ENCODE measurements at places on chromosomes 1 and 21.

DNA sequence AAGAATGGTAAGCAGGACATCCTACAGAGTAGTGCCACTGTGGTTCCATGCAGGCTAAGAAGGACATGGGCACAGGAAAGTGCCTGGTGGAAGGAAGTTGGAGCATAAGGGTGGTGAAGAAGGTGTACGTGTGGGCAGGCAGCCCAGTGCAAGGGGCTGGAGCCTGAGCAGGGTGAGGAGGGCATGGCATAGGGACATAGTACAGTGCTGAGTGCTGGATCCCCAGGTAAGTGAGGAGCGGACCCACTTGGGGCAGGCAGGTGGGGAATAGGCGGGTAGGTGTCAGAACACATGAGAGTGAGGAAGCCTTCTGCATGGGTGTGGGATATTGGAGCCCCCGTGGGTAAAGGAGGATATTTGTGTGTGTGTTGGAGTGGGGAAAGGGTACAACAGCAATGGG is 15.7 kb upstream of the LRRC53 start:
- no peak for DNase-seq

DNA sequence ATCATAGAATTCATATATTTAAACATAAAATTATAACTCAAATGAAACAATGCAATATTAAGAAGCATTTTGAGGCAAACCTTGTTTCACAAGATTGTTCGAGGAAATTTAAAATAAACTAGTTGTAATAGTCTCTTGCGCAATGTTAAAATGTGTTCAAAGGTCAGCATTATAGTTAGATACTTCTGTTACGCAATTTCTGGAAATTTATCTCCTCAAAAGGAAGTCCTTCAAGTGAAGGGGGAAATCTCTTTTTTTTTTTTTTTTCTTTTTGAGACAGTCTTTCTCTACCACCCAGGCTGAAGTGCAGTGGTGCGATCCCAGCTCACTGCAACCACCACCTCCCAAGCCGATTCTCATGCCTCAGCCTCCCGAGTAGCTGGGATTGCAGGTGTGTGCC is 52.1 kb downstream of the FMO4 start:
- DNase-seq, result no peak

GRCh38 chr1:202968895-202969295 is 1.8 kb upstream of the CYB5R1 start:
- DNase-seq, result no peak

GRCh38 chr1:109197158-109198042 is 16.3 kb upstream of the SARS1 start:
- DNase-seq, result no peak

DNA sequence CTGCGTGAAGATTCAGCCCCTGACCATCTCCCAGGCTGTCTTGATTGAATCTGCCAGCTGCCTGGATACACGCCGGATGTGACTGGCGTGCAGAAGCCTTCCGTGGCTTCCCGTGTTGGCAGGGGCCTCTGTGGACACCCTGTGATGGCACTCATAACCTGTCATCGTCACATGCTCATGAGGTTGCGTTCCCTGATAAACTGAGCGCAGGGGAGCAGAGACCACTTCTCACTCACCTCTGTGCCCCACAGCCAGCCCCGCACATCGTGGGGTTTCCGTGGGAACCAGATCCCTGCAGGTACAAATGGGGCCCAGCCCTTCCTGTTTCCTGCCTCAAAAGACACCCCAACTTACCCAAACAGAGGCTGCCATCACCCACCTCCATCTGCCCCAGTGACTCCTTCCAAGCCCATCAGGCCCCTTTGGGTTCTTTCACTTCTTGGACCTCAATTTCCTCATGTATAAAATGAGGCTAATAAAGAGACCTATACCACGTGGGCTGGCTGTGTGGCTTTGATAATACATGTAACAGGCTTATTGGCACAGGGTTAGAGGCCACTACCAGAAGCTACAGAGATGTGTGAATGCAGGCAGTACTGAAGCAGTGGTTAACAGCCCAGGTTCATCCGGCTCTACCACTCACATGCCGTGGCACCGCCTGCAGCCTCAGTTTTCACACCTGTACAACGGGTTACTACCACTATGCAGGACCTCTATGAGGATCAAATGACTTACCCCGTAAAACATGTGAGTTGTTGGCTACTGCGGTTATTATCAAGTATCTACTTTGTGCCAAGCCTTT is 23.6 kb downstream of the HTR6 start:
- DNase-seq, result no peak

DNA sequence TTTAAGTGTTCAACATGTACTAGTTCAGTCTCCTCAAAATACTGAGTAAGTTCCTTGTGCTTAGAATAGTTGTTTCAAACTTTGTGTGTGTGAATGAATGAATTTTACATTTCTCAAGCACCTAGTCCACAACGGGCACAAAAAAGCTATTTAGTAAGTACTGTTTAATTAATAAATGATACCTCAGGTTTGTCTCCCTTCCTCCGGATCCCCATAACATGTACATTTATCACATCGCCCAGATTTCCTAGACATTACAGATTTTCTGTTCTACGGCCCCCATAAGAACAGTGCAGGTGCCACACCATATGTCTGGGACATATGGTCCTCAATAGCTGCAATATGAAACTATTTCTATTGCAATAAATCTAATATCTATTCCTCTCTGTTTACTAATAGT is 1.3 kb upstream of the TTF2 start:
- DNase-seq, result no peak

DNA sequence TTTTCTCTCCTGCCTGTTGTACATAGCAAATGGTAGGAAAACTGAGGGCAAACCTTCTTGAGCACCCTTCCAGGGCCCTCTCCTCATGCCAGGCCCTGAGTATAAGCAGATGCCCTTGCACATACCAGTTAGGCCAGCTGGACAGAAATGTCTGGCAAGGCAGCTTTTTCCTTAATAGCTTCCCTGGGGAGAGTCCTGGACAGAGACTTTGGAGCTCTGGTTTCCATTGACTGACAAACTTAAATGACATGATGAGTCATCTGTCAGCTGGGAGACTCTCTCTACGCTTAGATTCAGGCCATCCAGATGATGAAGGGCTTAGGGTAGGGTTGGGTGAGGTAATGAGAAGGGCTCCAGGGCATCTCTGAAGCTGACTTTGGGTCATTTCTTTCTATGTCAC is 317.5 kb downstream of the ASTN1 start:
- no peak for DNase-seq

All from stimulated activated CD8-positive, alpha-beta memory T cell treated with anti-CD3 and anti-CD28 coated beads, Interleukin-2, amount 100 ng/mL, for 1 hour (primary cell).